Stimulated activated CD8-positive, alpha-beta memory T cell treated with anti-CD3 and anti-CD28 coated beads, Interleukin-15, amount 100 ng/mL, for 48 hours (primary cell): ENCODE measurements at places on chromosomes 7 and 10.

DNA sequence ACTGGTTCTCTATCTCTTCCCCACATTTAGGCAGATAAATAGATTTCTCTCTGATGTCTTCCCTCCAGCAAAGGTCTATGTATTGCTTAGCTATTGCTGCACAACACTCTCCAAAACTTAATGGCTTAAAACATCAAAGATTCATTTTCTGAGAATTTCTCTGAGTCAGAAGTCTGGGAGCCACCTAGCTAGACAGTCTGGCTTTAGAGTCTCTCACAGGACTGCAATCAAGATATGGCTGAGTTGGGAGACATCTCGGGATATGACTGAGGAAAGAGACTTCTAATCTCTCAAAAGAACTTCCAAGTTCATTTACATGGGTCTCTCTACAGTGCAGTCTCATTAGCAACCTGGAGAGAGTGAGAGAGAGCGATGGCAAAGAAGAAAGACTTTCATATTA is 553.6 kb upstream of the GHITM start:
- DNase-seq = no peak

GRCh38 chr10:85786401-85786899 is 580.1 kb downstream of the GRID1 start:
- DNase-seq = no peak

DNA sequence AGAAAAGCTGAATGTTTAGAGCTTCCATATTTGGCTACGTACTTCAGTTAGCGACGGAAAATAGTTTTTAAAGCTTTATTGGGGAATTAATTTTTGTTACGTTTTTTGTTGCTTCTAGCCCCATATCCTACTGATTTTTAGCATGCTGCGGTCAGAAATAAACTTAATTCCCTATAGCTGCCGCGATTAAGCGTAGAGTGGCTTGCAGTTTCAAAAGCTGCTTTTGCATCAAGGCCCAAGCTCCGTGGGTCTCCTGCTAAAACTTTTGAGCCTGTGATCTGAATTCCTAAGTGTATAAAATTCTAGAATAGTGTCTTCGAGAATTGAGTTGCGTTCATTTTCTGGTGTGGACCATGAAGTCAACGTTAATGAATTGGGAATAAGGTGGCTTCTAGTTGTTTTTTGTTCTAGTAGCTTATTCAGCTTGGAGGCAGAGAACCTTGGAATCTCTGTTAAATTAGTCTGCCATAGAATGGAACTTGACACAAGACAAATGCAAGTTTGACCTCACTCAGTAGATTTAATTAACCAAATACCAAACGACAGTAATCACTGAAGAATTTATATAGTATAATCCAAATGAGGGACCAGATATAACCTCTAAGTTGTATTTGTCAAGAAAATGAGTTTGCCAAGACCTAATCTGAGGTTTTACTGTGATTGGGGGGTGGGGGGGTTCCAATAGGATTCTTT is 977 bp downstream of the CALU start:
- DNase-seq = no peak

GRCh38 chr7:91068136-91068795 is 196.0 kb upstream of the FZD1 start:
- no peak for DNase-seq

GRCh38 chr7:93516834-93517233 is 57.7 kb downstream of the CALCR start:
- DNase-seq = no peak

DNA sequence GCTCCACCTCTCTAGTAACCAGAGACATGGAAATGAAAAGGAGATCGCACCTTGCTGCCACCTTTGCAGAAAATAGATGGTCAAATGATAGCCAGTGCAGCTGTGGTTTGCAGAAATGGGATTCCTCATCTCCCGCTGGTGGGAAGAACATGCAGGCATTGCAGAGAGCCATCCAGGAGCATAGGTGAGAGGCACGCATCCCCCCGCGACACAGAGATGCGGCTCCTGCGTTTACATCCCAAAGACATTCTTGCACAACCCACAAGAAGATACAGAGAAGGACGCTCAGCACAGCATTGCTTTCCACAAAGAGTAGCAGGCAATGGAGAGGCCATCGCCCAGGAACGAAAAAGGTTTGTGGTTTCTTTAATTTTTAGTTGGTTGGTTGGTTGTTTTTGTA is 56.2 kb downstream of the OAT start:
- no peak for DNase-seq
